ENCODE measurements at places on chromosomes 1 and 21. TPM values are rescaled to one million over a fixed set of nuclear protein-coding genes. Genes with fewer than 3 reads are reported as not detected.

SPATA6 gene
- 12.8 TPM for total RNA-seq

LAMC2 gene
- 0.31 TPM for total RNA-seq

RHCE gene
- not detected for total RNA-seq

GNG4 gene
- total RNA-seq: 32.2 TPM

OPTC gene
- not detected for total RNA-seq

HCN3 gene
- 27.2 TPM for total RNA-seq

AMY1C gene
- total RNA-seq: not detected

PKLR gene
- not detected for total RNA-seq

KIAA1614 gene
- 4.4 TPM for total RNA-seq

MFSD2A gene
- total RNA-seq: 18.8 TPM

DCST2 gene
- total RNA-seq: not detected

All from parietal lobe (tissue), 2 donors.